Left ventricle myocardium inferior (tissue), 1 donor: ENCODE measurements at places on chromosomes 11 and 22. TPM values are rescaled to one million over a fixed set of nuclear protein-coding genes. Genes with fewer than 3 reads are reported as not detected.
A peak's percentile ranks its signal among the peaks of the same experiment; 100 is the strongest.

The OR52N5 gene
- not detected for total RNA-seq

The YWHAH gene
- total RNA-seq = 67.2 TPM

DNA sequence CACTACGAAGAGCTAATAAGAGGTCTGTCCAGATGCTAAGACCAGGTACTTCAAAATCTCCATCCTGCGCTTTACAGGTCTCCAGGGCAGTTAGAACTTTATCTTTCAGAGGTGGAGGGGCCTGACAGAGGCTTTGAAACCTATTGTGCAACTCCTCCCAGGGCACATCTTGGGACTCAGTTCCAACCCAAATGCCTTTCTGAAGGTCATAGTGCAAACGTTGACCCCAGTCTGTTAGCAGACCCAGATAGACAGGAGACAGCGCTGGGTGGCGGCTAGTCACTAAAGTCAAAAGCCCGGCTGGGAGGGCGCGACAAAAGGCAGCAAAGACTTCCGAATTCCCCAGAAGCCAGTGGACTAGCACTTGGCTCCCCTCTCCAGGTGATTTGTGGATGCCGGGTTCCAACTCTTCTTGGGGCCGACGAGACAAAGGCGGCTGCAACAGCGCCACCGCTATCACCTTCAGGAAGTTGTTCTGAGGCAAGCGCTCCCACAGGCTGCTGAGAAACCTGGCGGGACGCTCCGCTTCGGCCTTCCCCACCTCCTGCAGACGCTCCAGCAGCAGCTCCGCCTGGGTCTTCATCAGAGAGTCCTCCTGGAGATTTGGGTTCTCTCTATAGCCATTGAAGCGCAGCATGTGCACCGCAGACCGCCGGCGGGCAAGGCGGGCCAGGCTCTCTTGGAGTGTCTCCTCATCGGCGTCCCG lies 728 bp downstream of the FANCF start:
- DNase-seq = peak; percentile 56

DNA sequence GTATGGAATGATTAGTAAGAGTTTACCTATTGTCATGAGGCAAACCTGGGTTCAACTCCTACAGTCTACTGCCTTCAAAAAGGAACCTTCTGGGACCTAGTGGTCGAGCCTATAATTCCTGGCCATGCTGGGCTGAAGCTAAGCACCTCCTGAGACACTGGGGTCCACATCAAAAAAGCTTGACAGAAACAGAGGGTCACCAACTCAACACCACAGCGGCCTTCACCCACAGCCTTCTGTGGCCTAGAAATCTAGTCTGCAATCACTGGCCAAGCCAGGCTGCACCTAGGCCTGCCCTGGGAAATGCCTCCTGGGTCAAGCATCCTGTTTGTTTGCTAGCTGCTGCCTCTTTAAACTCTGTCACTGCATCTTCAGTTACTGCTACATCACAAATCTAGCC lies 153.9 kb upstream of the C11orf58 start:
- DNase-seq = no peak

DNA sequence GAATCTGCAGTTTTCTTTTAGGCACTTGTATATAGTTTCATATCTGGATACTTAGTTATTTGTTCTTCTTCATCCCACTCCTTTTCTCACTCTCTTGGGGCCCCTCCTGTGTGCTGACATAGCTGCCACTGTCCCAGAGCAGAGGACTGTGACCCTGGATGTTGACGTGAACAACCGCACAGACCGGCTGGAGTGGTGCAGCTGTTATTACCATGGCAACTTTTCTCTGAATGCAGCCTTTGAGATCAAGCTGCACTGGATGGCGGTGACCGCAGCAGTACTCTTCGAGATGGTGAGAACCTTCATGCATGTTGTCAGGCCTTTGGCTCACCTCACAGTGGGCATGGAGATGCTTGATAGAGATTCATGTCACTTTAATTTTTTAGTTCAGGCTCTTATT lies 50.9 kb upstream of the YWHAH start:
- DNase-seq = no peak
